ENCODE measurements at places on chromosomes 2 and 18. TPM values are rescaled to one million over a fixed set of nuclear protein-coding genes. Genes with fewer than 3 reads are reported as not detected.
A peak's percentile ranks its signal among the peaks of the same experiment; 100 is the strongest.

Gene SCG2
- total RNA-seq: 0.48 TPM

Gene RBM43
- total RNA-seq: 2.8 TPM

Gene MATN3
- 9.1 TPM for total RNA-seq

Gene GPR45
- total RNA-seq: not detected

Gene GAL3ST2
- 0.50 TPM for total RNA-seq

Gene GALR1
- not detected for total RNA-seq

Gene CROCC2
- 0.12 TPM for total RNA-seq

Gene SERPINB2
- total RNA-seq: 0.50 TPM

Gene HOXD12
- not detected for total RNA-seq

Gene APLF
- total RNA-seq: 10.6 TPM

Gene SLC11A1
- 93.6 TPM for total RNA-seq

Gene TUBA4B
- not detected for total RNA-seq

Gene HNRNPA3
- 75.1 TPM for total RNA-seq

- DNase-seq: no peak
These were observed 32.1 kb downstream of the RPRD1A start for GRCh38 chr18:36035253-36035652.

DNA sequence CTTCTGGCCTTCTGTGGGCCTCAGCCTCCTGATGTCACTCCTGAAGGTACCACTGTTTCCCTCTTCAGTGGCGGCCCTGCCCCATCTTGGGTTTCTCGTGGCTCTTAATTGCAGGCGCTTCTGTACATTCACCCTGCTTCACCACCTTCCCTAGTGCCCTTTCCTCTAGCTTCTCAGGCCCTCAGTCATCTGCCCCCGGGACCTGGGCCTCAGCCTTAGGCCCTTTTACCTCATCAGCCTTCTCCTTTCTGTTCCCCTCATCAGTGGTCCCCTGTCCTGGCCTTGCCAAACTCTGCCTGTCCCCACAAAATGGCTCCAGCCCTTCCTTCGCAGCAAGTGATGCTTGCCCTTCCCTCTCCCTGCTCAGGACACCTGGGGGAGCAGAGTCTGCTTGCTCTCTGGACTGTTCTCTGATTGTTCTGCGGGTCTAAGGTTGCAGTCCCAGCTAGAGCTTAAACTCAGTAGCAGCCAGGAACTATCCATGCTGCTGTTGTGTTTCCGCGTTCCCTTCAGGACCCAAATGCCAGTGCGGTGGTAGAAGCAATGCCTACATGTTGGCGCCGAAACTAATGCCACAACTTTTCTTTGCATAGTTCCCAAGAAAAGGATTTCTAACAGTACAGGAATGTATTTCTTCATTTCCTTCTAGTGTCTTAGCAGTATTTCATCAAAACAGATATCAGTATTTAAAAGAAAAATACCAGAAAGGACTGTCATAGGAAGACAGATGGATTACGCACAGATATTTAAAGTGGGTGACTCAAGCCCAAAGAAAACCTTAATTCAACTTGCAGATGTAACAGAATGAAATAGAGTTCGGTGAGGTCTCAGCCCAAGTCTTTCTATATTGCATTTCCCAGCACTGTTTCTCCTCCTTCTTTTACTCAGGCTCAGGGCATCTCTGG, 7.5 kb downstream of the ASB1 start:
- DNase-seq: no peak

- DNase-seq: no peak
These were observed 14.6 kb upstream of the MEP1B start for GRCh38 chr18:32175265-32175664.

GRCh38 chr2:8643996-8644356, 37.9 kb upstream of the ID2 start:
- DNase-seq: no peak

DNA sequence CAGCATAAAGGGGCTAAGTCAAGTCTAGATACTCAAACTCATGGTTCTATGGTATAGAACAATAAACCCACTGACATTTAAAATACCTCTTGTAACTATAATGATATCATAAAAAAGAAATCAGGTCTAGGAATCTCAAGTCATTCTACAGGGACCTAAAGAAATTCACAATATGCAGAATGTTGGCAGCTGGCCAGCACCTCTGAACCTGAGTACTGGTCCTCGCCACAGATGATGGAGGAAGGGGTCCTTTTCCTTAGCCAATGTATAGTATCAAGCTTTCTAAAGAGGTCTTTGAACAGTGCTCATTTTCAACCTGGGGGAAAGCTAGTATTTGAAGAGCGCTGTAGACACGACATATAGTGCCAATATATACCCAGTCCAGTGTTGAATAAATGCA, 108.4 kb upstream of the ITGB6 start:
- peak; percentile 48 for DNase-seq

DNA sequence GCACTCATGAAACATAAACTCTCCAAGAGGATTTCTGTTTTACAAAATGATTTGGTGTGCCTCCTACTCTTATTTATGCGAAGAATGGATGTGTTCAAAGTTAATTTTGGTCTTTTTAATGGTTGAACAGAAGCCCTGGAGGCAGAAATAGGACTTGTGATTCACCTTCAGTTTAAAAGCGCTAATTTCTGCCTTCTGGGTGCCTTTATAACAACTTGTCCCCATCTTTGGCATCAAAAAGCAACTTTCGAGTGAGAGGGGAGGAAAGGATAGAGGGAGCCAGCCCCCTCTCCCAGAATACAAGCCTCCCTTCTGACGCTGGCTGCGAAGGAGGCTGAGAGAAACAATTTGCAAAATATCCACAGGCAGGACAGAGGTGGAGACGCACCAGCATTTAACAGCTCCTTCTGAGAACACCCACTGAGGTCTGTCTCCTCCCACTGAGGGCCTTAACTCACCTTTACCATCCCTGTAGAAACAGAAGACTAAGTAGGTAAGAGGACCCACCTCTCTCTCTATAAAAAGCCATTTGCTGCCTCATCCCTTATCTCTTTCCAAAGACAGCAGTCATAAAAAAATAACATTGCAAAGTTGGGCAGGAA, 24.3 kb upstream of the BCL11A start:
- DNase-seq: no peak

- no peak for DNase-seq
These were observed 192.4 kb upstream of the AGAP1 start for GRCh38 chr2:235301202-235302076.

- no peak for DNase-seq
These were observed 9.6 kb downstream of the CACNB4 start for GRCh38 chr2:152089238-152089637.

- no peak for DNase-seq
These were observed 465.5 kb downstream of the XIRP2 start for GRCh38 chr2:167353605-167354280.

- DNase-seq: no peak
These were observed 38.8 kb upstream of the DARS1 start for GRCh38 chr2:136024185-136024584.

- DNase-seq: no peak
These were observed 308.1 kb upstream of the CYRIA start for GRCh38 chr2:16973586-16974286.

- no peak for DNase-seq
These were observed 89.2 kb upstream of the FAM117B start for GRCh38 chr2:202545523-202545922.

DNA sequence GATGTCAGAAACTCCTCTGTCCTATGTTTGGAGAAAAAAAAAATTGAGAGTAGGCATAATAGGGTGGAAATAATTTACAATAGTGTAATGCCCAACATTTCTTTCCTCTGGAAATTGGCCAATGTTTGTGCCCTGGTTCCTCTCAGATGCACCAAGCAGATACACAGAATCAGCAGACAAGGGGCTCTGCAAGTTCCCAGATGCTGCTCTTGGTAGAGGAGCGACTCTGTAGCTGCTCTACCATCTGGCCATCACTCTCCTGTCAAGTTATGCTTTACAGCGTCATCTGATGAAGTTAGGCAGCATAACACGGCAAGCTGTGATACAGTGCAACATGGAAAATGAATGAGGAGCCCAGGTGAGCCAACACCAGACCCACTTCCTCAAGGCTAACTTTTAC, 1.6 kb downstream of the DYTN start:
- no peak for DNase-seq

DNA sequence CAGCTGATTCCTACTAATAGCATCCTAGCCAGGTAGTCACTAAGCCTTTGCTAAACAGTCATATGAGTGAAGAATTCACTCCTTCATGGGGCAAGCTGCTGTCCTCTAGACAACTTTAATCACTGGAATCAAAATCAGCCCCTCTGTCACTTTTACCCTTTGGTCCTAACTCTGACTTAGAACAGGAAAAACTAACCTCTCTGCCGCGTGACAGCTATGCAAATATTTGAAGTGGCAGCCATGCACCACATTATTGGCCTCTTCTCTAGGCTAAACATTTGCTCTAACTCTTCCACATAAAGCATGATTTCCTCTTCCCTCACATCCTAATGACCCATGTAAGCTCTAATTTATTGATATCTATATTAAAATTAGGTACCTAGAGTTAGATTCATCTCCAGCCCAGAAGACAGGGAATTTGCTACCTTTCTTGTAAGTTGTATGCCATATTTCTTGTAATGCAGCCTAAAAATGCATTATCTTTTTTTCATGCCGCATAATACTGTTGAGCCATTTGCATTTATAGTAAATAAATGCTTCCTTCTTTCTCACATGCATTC, 12.8 kb upstream of the ONECUT2 start:
- DNase-seq: no peak

GRCh38 chr2:85839461-85839860, 49.3 kb downstream of the ST3GAL5 start:
- DNase-seq: no peak

- DNase-seq: no peak
These were observed 36.5 kb downstream of the SLC25A52 start for GRCh38 chr18:31723990-31724711.

- DNase-seq: no peak
These were observed 565 bp downstream of the SP140 start for GRCh38 chr2:230226051-230226551.

- no peak for DNase-seq
These were observed 205.7 kb downstream of the ASB1 start for GRCh38 chr2:238632181-238633060.

DNA sequence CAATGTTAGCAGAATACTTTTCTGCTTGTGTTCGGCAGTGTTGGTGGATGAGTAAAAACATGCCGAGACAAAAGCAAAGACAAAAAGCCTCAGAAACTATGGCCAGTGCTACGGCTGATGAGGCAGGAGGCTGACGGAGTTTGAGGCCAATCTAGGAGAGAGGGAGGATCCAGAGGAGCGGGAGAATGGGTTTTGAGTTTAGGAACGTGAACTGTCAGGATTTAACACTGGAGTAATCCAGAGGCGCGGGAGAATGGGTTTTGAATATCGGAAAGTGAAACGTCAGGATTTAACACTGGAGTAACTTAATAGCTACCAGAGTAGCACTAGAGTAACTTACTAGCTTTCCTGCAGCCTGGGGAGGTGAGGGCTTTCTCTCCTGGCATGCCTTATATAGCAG, 37.4 kb downstream of the LYPD6B start:
- DNase-seq: no peak

DNA sequence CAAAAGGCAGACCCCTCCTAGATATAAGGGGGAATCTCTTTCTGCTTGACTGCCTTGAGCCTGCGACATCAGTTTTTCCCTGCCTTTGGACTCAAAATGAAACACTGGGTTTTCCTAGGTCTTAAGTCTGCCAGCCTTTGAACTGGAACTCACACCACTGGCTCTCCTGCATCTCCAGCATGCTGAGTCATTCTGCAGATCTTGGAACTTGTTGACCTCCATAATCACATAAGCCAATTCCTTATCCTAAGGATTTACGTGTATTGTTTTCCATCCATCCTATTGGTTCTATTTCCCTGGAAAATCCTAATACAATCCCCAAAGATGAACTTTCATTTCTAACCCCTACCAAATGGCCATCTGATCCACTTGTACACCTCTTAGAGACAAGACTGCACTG, 88.0 kb downstream of the AFF3 start:
- DNase-seq: no peak

DNA sequence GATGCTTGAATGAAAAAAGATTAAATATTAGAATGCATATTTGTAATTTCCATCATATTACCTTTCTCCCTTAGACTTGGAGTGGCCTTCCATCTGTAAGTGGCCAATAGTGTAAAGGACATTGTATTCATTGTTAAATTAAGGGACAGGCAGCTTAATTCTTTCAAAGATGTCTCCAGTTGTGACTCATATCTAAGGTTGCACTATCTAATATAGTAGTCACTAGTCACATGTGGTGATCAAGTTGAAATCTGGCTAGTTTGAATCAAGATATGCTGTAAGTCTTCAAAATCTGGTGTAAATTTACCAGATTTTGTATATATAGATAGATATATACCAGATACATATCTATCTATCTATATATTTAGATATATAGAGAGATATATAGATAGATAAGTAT, 52.4 kb upstream of the AGPS start:
- no peak for DNase-seq

DNA sequence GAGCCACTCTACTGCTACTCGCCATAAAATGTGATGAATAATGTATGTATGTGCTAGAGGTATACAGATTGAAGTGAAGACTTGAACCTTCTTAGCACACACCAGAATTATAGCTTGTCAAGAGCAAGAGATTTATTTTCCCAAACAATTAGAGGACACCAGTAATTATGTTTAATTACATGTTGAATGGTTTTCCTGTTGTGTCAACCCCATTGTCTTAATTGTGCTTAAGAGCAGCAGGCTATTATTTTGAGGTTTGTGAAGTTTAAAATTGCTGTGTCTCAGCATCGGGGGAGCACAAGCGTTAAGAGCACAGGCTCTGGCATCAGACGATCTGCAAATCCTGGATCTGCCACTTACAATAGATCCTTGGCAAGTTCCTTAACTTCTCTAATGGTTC, 29.0 kb downstream of the KIF5C start:
- no peak for DNase-seq

GRCh38 chr18:53796040-53796729, 428.3 kb downstream of the MBD2 start:
- no peak for DNase-seq

DNA sequence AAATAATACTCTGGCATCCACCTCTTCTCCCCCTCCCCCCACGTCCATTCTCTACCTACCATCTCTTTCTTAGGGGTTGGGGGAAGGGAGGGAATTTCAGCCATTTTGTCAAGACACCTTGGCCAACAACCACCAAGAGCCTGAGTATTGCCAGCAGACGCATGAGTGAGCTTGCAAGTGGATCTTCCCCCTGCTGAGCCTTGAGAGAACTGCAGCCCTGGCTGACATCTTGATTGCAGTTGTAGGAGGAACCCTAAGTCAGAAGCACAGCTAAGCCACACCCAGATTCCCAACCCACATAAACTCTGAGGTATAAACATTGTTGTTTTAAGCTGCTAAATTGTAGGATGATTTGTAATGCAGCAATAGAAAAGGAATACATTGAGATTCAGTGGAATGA, 165.6 kb downstream of the TMEFF2 start:
- no peak for DNase-seq

Data from omental fat pad (tissue), 4 donors.